Naive B cell (primary cell): ENCODE measurements at places on chromosomes 7 and 10. TPM values are rescaled to one million over a fixed set of nuclear protein-coding genes. Genes with fewer than 3 reads are reported as not detected.

DNA sequence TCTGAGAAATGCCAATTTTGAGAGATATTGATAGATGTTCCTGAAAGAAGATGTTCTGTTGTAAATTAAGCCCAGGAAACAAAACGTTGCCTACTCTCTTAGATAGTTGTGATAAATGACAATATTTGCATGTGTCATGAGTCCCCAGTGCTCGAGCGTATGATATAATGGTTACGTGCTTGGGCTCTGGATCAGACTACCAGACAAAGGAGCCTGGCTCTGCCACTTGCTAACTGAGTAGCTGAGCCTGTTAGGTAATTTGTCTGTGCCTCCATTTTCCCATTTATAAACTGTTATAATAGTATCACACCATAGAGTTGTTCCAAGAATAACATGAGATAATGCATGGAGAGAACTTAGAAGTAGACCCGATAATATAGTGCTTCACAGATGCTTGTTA lies 1.8 kb downstream of the A1CF start:
- no peak for DNase-seq

- no peak for DNase-seq
Measured at GRCh38 chr7:2974093-2974819, 69.4 kb downstream of the CARD11 start.

DNA sequence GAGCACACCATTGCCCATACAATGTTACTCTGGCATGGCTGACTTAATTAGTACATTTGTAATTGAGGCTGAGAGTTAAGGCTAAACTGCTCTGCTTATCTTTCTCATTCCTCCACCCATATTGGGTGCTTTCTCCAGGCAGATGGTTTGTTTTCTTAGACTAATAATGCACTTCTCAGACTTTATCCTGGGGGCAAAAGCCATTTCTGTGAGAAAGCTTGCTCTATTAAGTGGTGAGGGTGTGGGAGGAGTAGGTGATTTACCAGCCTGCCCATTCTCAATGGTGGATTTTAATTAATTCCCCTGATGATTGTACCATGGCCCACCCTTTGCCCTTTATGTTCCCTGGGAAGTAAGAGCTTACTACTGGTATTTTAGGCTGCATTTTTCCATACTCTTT lies 174.8 kb downstream of the FOXP2 start:
- DNase-seq = no peak

The HOXA5 gene
- not detected for polyA plus RNA-seq

The PDE6C gene
- not detected for polyA plus RNA-seq

GRCh38 chr7:42852531-42852930 lies 59.3 kb downstream of the C7orf25 start:
- DNase-seq = no peak

DNA sequence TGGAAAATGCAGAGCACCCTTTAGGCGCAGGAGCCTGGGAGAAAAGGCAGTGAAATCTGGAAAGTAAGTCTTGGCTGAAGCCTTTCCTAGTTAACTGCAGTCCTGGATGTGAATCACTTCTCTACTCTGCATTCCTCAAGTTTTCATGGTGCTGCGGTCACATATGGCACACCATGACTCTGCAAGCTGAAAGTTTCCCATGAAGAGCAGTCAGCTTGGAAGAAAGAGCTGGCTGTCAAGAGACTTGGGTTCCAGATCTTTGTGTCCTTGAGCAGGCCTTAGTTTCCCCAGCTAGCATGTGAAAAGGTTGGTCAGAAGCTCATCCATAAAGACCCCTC lies 548.3 kb downstream of the SORCS3 start:
- DNase-seq = no peak

The CYP26A1 gene
- polyA plus RNA-seq = not detected
